ENCODE measurements at places on chromosomes 11 and 22. TPM values are rescaled to one million over a fixed set of nuclear protein-coding genes. Genes with fewer than 3 reads are reported as not detected.

The ADORA2A gene
- 18.5 TPM for total RNA-seq

The C22orf39 gene
- 58.8 TPM for total RNA-seq

The PTPRCAP gene
- 0.71 TPM for total RNA-seq

The MMP13 gene
- not detected for total RNA-seq
